ENCODE measurements at places on chromosomes 1 and 21.

- no peak for DNase-seq
Observed at GRCh38 chr1:205812271-205812877, 624 bp downstream of the SLC41A1 start.

DNA sequence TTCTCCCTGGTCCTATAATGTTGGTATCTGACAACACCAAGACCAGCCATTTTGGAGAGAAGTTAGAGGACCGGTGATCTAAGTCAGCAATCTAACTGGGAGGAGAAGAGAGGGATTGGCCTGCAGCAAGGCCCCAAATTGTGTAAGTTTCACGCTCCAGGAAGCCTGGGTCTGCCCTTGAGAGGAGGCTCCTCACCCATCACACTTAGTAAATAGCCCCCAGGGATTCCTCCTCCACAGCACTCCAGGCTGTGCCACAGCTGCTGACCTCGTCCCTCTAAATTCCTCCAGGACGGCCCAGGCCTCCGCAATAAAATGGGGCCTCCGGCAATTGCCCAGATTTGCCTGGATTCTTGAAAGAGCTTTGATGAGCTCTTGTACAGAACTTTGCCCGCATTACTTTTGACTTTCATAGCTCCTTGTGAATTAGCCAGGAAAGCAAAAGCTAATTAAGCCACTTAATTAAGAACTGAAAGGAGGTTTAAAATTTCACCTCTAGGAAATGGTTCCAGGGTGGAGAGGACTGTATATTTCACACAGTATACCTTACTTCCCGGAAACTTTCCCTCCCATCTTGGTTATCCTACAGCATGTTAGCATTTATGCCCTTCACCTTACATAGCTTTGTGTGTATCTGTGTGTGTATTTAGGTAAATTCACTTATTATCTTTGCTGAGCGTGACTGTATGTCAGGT lies 90.5 kb downstream of the LAMC2 start:
- no peak for DNase-seq

DNA sequence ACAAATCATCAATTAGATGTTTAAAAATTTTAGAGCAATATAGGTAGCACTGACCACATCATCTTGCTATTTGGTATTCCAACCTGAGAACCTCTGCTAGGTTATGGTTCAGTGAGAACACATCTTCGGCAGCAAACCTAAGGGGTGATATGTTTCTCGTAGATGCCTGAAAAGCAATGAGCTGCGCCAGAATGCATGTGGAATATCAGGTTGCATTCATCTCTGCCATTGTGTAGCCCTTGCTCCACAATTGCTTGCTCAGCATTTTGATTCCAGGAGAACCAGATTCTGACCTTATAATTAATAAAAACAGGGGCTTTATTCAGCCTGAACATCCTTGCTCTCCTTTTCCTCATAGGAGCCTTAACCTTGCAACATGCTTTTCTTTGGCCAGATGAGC lies 408.1 kb downstream of the USH2A start:
- no peak for DNase-seq

DNA sequence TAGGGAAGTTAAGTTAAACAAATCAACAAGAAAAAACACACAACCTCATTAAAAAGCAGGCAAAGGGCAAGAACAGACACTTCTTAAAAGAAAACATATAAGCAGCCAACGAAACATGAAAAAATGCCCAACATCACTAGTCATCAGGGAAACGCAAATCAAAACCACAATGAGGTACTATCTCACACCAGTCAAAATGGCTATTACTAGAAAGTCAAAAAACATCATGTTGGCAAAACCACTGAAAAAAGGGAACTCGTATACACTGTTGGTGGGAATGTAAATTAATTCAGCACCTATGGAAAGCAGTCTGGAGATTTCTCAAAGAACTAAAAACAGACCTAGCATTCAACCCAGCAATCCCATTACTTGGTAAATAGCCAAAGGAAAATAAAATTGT lies 51.1 kb downstream of the HSF2BP start:
- DNase-seq, result no peak

DNA sequence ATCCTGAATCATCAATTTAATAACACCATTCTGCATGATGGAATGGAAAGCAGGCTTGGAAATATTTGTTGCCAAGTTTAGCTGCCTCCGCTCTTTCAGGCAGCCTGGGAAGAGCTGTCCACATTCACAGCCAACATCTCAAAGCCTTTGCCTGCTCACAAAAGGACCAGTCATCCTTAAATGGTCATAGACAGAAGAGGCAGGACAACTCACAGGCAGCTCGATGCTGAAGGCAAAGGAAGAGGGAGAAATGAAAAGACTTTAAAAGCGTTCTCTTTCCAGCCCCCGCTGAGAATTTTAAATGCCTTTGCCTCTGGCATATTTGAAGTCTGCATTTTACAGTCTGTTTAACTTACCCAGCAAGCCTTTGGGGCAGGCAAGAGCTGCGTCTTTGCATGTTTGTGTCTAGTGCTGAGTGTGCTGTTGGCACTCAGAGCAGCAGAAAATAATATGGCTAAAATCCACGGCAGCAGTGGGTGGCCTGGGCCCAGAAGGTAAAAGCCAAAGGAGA lies 68.9 kb downstream of the NMNAT2 start:
- no peak for DNase-seq

All from right renal pelvis (tissue), 4 donors.